Omental fat pad (tissue), 4 donors: ENCODE measurements at places on chromosomes 11 and 22.

GRCh38 chr11:1208394-1209261 lies 14.2 kb upstream of the MUC5B start:
- no peak for DNase-seq

DNA sequence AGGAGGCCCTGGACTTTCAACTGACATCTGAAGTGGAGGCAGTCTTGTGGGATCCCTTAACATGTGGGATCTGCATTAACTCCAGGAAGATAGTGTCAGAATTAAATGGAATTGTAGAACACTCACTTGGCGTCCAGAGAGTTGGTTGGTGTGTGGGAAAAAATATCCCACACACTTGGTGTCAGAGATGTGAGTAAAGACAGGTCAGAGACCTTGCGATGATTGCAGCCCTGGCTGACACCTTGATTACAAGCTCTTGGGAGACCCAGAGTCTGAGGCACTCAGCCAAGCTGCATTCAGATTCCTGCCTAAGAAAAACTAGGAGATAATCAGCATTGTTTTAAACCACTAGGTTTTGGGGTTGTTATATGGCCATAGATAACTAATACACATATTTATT lies 7.2 kb upstream of the TPCN2 start:
- DNase-seq: no peak

- no peak for DNase-seq
These were observed 690 bp upstream of the UVRAG start for GRCh38 chr11:75814363-75814676.

GRCh38 chr11:32002311-32002710 lies 88.6 kb upstream of the RCN1 start:
- DNase-seq: no peak

DNA sequence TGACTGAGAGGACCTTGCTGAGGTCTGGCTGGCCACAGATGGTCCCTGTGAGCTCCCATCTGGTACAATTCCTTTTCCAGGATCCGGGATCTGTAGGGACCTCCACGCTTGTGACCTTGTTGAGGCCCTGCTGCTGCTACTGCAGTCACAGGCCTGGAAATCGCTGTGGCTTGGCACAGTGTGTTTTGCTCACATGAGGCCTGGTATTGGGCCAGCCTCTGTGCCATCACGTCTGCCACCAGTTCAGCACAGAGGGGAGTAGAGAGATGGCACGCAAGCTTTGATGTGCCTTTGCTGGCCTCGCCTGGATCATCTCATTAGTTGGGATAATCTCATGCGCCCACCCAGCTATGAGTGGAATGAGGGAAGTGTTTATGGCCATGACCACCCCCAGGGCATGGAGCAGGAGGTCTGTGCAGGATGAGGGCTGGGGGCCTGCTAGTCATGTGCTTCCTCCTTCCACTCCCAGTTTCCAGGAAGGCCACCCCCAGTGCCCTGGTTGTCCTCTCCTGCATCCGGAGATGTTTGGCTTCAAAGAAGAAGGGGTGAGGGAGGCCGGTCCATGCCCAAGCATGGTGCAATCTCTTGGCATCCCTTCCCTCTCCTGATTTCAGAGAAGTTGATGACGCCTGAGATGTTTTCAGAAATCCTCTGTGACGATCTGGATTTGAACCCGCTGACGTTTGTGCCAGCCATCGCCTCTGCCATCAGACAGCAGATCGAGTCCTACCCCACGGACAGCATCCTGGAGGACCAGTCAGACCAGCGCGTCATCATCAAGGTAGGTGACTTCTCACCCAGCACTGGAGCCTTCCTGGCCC lies 22.4 kb downstream of the DERL3 start:
- DNase-seq: no peak

DNA sequence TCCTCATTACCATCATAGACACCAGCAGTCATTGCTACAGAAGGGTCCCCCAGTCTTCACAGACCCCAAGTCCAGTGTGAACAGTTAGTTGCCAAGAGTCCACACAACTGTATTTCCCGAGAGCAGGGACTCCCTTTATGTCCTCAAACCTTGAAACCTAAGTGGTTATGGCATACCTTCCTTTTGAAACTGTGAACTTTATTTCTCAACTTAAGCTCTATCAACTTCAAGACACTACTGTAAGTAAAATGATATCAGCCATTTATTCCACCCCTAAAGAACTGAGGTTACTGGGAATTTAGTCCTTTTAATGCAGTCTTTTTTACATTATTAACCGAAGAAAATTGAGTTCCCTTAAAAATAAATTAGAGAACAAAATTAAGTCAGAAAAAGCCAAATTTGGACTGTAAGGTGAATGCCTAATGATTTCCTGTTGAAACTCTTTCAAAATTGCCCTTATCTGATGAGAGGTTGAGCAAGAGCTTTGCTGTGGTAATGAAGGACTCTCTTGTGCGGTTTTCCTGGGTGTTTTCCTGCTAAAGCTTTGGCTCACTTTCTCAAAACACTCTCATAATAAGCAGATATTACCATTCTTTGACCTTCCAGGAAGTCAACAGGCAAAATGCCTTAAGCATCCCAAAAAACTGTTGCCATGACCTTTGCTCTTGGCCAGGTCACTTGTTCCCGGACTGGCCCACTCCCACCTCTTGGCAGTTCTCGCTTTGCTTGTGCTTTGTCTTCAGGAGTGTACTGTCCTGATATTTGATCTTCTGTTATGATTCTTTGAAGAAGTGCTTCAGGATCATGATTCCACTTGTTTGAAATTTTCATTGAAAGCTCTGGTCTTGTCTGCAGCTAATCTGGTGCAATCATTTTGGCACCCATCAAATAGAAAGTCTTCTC lies 765.4 kb upstream of the ANO3 start:
- no peak for DNase-seq

DNA sequence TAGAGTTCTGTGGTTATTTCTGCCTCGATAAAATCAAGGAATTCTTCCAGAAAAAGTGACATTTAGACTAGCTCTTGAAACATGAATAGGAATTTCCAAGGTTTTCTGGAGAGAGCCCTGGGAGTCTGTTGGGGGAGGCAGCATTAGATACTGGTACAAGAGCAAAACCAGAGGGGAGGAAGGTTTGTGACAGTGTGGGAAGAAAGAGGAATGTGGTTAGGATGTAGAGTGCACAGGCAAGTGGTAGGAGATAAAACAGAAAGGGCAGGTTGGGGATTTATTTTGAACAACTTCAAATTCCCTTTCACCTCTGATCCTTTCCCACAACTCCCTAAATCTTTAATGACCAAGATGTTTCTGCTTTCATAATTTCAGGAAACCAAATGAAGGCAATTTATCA lies 588.4 kb downstream of the METTL15 start:
- DNase-seq: no peak

DNA sequence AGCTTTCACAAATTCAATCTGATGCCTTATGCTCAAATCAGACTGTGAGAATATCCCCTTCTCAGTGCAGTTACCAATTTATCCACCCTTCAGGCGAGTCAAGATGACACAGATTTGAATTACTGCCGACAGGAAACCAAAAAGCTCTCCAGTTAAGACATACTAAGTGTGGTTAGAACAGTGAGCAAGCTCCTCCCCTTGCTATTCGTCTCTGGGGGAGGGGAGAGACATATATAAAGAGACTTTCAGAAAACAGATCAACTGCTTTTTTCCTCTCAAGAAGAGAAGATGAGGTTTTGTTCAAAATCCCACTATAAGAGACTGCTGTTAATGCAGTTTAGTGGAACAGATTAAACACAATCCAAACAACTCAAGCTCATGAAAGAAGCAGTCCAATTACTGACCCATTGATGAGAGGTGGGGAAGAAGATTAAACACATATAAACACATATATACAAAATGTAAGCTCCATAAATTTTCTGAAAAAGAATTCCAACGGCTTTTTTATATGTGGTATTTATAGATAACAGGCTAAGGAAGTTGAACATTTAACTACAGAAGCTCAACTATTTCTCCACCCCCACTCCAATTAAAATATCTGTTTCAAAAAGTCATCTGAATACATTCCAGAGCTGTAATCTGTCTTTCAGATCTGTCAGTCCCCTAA lies 102.7 kb downstream of the MRTFA start:
- no peak for DNase-seq

DNA sequence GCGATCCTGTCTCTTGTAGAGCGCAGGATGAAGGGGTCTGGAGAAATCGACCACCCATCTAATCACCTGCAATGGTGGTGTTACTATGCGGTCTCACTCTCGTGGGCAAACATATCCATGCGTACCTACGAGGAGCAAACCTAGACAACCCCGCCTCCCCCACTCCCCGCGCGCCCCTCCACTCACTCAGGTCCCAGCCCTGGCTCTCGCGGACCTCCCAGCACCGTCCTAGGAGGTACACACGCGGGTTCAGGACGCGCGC lies 887 bp downstream of the TRPC6 start:
- no peak for DNase-seq

- no peak for DNase-seq
These were observed 470.5 kb downstream of the ETS1 start for GRCh38 chr11:128116885-128117284.

DNA sequence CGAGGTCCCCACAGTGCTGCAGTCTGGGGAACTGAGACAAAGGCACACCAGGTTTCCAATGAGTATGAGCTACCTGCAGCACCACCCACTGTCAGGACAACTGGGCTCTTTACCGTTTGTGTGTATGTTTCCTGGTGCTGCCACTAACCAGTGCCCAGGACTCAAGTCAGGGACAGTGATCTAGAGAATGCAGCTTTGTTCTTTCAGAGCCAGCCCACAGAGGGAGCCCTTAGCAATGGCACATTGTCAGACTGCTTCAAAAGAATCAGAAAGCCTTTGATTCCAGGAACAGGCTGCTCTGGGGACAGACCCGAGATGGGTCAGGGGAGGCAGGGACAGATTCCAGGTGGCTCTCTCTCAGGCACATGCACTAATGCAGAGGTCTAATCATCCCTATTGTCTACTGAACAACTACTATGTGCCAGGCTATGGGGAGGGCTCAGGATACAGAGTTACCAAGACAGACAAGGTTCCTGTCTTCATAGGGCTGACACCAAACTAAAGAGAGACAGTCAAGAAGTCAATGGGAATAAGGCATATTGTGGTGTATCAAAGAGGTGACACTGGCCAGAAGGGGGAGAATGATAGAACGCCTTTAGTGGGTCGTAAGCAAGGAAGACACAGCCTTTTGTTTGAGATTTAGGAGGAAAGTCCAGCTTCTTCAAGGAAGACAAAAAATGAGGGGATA lies 103.7 kb downstream of the VPREB1 start:
- DNase-seq: no peak

DNA sequence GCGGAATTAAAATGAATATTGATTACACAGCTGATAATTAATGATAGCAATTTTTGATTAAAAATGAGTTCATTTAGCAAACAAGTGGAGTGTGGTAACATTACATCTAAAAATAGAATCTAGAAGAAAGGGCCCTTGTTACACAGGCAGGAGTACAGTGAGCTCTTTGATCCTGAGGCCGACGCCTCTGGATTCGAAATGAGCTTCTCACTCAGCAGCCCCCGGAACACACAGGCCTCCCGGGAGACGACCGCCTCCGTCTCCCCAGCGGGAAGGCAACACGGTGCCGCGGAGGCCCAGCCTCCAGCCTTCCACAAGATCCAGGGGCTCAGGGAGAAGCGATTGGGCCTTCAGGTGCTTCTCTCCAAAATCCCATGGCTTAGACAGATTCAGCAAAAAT lies 379.1 kb downstream of the BRD1 start:
- no peak for DNase-seq

GRCh38 chr11:126026579-126026978 lies 36.1 kb downstream of the CDON start:
- no peak for DNase-seq

DNA sequence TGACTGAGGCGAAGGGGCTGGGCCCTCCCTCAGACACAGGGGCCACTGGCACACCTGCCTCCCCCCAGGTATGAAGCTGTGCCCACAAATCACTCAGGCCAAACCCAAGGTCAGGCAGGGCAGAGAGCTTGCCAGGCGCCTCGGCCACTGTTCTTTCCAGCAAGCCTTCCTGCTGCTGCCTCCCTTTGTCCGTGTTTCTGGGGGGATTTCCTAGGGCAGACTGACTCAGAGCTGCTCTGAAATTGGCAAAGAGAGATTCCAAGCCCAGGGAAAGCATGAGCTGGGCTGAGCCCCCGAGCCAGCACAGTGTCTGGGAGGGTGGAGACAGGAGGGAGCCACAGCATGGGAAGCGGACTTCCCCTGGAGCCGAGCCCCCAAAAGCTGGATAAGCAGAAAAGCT lies 33.2 kb downstream of the PPP2R1B start:
- no peak for DNase-seq
